ENCODE measurements at places on chromosomes 1 and 21. TPM values are rescaled to one million over a fixed set of nuclear protein-coding genes. Genes with fewer than 3 reads are reported as not detected.

Gene VAMP4
- 7.8 TPM for polyA plus RNA-seq

Gene CRYBG2
- not detected for polyA plus RNA-seq

Gene SESN2
- polyA plus RNA-seq, result 3.6 TPM

Gene DESI2
- polyA plus RNA-seq, result 43.8 TPM

Gene RNASEL
- 2.5 TPM for polyA plus RNA-seq

Gene HSD3B2
- polyA plus RNA-seq, result not detected

Gene RXRG
- 58.1 TPM for polyA plus RNA-seq

Gene RNF2
- polyA plus RNA-seq, result 38.5 TPM

Gene CLDN17
- not detected for polyA plus RNA-seq

Gene TRIM67
- 0.08 TPM for polyA plus RNA-seq

Gene TMEM69
- polyA plus RNA-seq, result 28.2 TPM

Gene CYP4A11
- polyA plus RNA-seq, result not detected

Gene IGSF3
- polyA plus RNA-seq, result 22.1 TPM

Gene FAM163A
- polyA plus RNA-seq, result 0.16 TPM

Gene HRNR
- polyA plus RNA-seq, result 0.03 TPM

Gene RCAN3
- 1.8 TPM for polyA plus RNA-seq

Gene TMCC2
- polyA plus RNA-seq, result 10.8 TPM

Gene TMEM125
- not detected for polyA plus RNA-seq

GRCh38 chr1:21121764-21122471, 54.8 kb downstream of the EIF4G3 start:
- no peak for DNase-seq

- no peak for DNase-seq
Measured at GRCh38 chr1:3471356-3472087, 17.1 kb downstream of the ARHGEF16 start.

GRCh38 chr1:79472067-79472656, 465.6 kb upstream of the ADGRL4 start:
- no peak for DNase-seq

DNA sequence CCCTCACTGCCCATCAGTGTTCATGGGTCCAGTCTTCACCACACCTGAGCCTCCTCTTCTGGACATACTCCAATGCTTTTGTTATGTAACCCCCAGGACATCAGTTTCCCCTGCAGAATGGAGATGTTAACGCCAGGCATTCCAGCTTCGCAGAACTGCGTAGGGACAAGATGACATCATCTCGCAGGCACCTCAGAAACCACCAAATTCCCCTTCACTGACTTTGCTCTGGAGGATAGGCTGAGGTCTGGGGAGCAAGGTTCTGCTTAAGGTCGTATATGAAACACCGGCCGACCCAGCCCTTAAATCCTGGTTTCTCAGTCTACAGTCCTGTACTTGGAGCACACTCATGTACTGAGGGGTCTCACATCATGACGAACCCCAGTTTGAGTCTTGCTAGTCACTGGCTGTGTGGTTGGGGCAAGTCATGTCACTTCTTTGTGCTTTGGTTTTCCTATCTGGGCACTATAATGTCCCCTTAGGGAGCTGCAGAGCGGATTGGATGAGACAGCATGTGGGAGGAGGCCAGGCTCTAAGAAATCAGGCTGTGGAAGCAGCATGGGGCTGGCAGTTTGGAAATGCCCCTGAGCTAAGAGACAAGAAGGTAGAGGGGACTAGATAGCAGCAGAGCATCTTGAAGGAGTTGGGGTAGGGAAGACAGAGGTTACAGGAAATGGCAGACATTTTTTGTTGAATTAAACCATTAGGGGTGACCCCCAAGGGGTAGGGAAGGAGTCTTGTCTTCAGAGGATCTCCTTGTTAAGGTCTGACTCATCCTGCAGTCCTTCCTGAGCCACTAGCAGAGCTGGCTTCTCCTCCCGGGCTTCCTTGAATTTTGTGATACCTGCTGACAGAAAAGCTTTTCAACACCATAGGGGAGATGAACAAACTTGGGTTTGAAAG, 138.3 kb downstream of the FOXD2 start:
- no peak for DNase-seq

- DNase-seq, result no peak
Measured at GRCh38 chr1:152725261-152725660, 17.3 kb downstream of the LCE4A start.

DNA sequence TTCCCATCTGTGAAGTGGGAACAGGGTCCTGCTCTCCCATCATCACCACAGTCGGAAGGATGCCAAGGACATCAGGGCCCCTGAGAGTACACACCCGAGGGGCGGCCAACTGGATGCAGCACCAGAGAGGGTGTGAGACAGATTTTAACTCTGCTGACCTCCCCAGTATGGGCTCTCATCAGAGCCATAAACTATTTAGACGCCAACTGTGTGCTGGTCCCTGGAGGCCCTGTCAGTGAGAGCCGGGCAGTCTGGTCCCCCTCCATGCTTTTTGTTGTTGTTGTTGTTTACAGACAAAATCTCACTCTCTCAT, 1.7 kb downstream of the FGR start:
- DNase-seq, result no peak

GRCh38 chr21:36337099-36337509, 17.1 kb downstream of the MORC3 start:
- DNase-seq, result no peak

DNA sequence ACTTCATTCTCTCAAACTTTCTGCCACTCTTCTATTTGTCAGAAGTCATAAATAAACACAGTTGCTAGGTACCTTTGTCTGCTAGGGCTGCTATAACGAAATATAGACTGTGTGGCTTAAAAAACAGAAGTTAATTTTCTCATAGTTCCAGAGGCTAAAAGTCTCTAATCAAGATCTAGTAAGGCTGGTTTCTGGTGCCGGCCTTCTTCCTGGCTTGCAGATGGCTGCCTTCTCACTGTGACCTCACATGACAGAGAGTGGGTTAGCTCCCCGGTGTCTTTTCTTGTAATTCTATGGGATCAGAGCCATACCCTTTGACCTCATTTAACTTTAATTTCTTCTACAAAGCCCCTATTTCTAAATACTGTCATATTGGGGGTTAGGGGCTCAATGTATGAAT, 5.9 kb downstream of the PDC start:
- DNase-seq, result no peak

GRCh38 chr1:231200388-231201031, 38.7 kb downstream of the TRIM67 start:
- DNase-seq, result no peak

DNA sequence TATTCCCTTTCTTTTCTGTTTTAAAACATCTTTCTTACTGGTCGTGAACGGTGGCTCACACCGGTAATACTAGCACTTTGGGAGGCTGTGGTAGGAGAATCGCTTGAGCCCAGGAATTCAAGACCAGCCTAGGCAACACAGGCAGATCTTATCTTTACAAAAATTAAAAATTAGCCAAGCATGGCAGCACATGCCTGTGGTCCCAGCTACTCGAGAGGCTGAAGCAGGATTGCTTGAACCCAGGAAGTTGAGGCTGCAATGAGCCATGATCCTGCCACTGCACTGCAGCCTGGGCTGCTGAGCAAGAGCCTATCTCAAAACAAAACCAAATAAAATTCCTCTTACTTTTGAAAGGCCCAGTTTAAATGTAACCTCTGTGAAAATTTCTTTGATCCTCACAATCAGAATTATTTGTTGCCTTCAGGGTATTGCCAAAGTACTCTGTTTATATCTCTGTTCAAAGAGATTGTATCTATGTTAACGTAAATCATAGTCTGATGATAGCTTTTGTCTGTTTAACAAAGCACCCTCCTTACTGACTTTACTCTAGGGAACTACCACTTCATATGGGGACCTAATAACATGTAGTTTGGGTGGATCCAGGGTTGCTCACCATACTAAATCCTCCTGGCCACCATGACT, 71.6 kb downstream of the RERE start:
- no peak for DNase-seq

GRCh38 chr1:215279682-215280081, 197.1 kb downstream of the KCNK2 start:
- DNase-seq, result no peak

DNA sequence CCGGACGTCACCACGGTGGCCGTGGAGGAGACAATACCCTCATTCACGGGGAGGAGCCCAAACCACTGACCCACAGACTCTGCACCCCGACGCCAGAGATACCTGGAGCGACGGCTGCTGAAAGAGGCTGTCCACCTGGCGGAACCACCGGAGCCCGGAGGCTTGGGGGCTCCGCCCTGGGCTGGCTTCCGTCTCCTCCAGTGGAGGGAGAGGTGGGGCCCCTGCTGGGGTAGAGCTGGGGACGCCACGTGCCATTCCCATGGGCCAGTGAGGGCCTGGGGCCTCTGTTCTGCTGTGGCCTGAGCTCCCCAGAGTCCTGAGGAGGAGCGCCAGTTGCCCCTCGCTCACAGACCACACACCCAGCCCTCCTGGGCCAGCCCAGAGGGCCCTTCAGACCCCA, 7.0 kb downstream of the TNFRSF14 start:
- DNase-seq, result no peak

DNA sequence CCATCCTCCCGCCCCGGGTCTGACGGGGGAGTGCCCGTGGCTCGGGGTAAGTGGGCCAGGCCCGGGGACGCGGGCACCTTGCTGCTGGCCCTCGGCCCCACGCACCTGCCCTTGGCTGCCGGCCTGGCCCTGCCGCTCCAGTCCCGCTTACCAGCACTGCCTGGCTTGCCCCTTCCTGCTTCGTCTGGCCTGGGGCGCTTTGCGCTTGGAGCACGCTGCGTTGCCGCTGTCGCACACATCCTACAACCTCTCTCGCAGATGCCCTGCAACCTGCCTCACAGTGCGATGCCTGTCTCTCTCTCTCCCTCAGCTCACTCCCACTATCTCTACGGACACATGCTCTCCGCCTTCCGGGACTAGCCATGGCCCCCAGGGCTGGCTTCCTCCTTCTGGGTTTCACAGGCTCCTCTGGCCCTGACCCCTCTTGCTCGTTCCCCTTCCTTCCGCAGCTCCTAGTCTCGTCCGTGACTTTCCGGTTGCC, 9.7 kb downstream of the MYOG start:
- no peak for DNase-seq

DNA sequence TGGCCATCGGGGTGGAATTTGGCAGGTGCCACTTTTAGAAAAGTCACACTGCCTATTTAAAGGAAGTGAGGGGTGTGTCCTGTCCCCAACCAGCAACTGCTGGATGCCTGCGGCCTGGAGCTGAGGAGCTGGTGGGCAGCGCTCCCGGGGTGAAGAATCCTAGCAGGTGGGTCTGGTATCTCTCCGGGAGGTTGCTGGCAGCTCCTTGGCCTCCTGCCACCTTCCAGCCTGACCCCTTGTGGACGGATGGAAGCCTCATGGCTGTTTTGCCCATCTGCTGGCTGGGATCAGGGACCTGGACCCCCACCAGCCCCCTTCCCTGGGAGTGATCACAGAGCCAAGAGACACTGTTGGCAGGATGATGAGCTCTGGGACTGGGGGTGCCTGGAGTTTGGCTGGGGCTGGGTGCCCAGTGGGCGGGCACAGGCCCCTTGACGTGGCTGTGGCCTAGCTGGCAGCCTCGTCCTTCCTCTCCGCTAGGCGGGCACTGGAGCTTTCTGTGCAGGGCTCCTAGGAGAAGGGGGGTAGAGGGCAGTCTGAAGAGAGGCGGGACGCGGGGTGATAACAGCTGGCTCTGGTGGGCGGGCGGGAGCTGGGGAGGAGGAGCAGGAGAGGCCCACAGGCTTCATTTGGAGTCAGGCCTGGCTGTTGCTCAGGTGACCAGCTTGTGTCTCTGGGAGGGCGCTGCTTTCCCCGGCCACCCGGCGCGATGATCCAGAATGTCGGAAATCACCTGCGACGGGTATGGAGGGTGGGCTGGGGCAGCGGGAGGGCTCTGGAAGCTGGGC, at the start of gene ACOT11:
Gene ACOT11, plus strand, starts transcription at position 628 of the 788 bp plus-strand sequence. Its CDS starts 82 bp downstream, at position 710.
- DNase-seq, result peak; percentile 46

GRCh38 chr1:231571904-231572303, 43.4 kb downstream of the TSNAX start:
- DNase-seq, result no peak

- no peak for DNase-seq
Measured at GRCh38 chr1:232952514-232953499, 2.4 kb downstream of the NTPCR start.

GRCh38 chr1:68206848-68207689, 25.3 kb downstream of the WLS start:
- DNase-seq, result peak; percentile 74

GRCh38 chr21:45570826-45571601, 28.8 kb upstream of the SLC19A1 start:
- DNase-seq, result no peak

DNA sequence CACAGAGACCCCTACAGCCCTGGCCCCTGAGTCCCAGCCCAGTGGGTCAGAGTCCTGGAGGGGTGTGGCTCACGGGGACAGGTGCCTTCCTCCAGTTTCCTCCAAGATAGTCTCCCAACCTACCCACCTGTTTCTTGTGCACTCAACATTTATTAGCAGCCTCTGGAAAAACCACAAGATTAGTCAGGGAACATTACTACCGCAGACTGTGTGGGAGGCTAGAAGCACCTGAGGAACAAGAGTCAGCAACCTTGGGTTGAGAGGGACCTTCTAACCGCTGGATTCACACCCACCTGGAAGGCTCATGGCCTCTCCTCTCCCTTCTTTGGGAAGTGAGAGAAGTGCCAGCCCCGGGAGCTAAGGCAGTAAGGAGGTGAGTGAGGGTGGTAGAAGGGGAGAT, 22.5 kb upstream of the IKBKE start:
- no peak for DNase-seq

DNA sequence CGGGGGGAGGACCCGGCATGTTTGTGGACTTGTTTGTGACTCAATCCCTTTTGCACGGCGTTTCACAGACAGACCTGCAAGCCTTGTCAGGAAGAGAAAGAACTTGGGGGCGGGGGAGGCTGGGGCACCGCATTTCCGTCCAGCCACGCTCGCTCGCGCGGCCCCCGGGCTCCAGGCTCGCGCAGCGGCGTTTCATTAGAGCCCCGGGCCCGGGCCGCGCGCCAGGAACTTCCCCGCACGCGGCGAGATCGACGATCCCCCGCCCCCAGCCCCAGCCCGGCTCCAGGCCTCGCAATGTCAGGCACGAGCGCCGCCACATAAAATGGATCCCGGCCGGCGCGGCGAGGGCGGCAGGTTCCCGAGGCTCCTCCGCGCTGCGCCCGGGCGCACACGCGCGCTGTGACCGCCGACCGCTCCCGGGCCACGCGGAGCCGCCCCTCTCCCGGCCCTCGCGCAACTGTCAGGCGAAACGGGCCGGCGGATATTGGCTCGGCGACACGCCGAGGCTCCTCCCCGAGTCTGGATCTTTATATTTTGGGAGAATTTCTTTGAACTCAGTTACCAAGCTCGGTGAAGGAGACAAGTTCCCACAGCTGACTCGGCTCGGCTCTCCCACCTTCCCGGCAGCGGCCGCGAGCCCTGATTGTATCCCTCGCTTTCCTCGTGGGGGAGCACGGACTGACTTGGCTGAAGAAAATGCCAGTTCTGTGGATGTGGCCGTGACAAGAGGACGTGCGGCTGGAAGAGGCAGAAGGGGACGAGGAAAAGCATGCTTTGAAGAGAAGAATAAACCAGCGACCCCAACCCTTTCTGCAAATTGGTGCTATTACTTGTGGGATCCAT, at the start of gene KIF26B:
Gene KIF26B, plus strand, starts transcription at position 557 of the 843 bp plus-strand sequence. CDS start 440 bp downstream, outside the sequence.
- no peak for DNase-seq

- DNase-seq, result no peak
Measured at GRCh38 chr1:75643460-75643859, 32.5 kb upstream of the SLC44A5 start.

DNA sequence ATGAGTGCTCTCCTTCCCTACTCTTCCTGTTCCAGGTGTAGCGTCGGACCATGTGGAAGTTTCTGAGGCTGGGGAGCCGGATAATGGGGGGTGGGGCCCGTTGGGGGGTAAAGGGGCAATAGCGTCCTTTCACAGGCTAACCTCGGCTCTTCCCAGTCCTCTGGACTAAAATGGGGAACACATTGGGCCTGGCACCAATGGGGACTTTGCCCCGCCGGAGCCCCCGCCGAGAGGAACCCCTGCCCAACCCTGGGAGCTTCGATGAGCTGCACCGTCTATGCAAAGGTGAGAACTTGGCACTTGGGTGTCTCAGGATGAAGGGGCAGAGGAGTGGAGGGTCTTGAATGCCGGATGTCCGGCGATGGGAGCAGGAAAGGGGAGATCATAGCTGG, 456 bp downstream of the TOMM40L start:
- DNase-seq, result no peak

All from forelimb muscle (tissue), 1 donor.